ENCODE measurements at places on chromosomes 1 and 21. TPM values are rescaled to one million over a fixed set of nuclear protein-coding genes. Genes with fewer than 3 reads are reported as not detected.

The NEGR1 gene
- 34.5 TPM for total RNA-seq

The SPRR2D gene
- total RNA-seq = 0.57 TPM

The RPE65 gene
- total RNA-seq = not detected

The RAB4A gene
- total RNA-seq = 94.9 TPM

DNA sequence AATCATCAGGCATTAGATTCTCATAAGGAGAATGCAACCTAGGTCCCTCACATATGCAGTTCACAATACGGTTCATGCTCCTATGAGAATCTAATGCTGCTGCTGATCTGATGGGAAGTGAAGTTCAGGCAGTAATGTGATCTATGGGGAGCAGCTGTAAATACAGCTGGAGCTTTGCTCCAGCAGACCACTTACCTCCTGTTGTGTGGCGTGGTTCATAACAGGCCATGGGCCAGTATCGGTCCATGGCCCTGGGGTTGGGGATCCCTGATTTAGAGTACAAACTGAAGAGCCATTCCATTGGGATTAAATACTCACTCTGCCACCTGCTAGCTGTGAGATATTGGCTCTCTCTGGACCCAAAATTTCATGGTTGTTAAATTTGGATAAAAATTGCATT, 244.6 kb upstream of the POGK start:
- no peak for DNase-seq

GRCh38 chr1:200262326-200262965, 147.4 kb downstream of the ZNF281 start:
- no peak for DNase-seq

DNA sequence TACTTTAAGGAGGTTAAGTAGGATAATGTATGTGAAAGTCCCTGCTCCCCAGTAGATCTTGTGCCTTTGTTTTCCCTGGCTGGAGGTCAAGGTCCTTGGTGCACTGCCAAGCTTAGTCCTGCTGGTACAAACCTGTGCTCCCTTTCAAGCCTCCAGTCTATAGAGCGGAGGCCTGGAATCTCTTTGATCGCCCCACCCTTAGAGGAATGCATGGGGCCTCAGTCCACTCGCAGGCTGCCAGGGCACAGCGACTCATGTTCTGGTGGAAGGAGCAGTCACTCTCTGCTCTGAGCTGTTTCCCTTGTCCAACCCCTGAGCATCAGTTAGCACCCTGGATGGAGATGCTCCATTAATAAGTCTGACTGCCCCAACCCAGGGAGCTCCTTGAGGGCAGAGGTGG, 121.8 kb downstream of the HMGB4 start:
- no peak for DNase-seq

- no peak for DNase-seq
Observed at GRCh38 chr1:212107481-212107880, 71.9 kb downstream of the DTL start.

GRCh38 chr1:54267815-54268761, 68.1 kb downstream of the MRPL37 start:
- no peak for DNase-seq

DNA sequence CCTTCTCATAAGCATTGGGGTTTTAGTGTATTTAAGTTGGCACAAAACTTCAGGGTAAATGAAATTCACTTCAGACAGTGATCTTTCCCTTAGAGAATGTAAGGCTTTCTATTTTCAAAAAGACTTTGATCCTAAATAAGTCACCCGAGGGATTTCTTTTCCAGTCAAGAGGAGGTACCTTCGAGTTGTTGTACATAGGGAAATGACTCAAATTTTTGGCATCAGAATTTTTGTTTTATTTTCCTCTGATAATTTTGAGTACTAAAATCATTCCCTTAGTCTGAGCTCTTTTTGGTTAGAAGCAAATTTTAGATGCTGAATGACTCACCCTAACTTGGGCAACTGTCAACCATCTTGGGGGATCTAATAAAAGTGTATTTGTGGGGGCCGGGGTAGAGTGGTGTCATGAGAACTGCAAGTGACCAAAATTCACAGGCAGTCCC, 193.9 kb downstream of the DHRS3 start:
- DNase-seq = no peak

- DNase-seq = no peak
Observed at GRCh38 chr1:112628516-112628915, 8.9 kb downstream of the CAPZA1 start.

DNA sequence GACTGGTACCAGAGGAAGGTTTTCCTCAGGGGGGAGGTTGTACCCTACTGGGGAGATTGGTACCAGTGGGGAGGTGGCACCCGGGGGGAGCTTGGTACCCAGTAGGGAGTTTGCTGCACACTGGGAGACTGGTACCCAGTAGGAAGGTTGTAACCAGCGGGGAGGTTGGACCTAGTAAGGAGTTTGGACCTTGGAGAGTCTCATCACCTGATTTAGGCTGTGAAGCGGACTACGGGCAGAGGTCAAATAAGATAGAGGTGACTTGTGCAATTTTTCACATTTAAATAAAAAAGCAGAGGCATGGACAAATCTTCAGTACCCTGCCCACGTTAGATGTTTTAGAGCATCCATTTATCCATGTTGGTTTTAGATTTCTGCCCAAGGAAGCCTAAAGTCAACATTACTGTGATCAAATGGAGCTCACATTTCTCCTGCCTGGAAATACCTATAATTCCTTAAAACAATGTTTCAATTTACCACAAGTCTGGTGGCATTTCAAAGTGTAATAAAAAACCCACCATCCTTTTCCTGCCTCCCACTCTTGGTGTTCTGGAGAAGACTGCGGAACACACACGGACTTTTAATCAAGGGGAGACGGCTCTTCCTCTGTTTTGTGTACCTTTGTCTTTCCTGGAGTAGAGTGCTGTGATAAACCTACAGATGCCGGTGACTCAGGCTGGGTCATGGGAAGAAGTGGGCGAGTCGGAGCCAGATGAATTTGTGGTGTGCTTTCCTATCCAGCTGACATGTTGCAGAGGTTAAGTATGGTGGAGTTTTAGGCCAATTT, 36.2 kb upstream of the MRPS6 start:
- DNase-seq = no peak

GRCh38 chr21:33441489-33442477, 38.0 kb downstream of the TMEM50B start:
- no peak for DNase-seq

DNA sequence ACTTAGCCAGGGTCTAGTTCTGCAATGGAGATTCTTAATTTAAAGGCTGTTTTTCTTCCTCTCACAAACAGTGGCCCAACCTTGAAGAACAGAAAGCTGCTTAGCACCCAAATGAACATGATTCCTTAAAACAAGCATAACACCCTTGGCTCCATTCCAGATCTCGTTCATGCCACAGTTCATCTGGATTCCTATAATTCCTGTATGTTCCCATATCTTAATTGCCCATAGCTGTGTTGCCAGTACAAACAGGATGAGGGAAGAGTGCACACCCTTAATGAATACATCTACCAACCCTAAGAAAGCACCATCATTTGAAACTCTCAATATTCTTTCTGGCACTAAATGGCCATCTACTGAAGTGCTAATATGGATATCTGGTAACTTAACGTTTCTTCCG, 45.5 kb downstream of the TGFB2 start:
- no peak for DNase-seq

DNA sequence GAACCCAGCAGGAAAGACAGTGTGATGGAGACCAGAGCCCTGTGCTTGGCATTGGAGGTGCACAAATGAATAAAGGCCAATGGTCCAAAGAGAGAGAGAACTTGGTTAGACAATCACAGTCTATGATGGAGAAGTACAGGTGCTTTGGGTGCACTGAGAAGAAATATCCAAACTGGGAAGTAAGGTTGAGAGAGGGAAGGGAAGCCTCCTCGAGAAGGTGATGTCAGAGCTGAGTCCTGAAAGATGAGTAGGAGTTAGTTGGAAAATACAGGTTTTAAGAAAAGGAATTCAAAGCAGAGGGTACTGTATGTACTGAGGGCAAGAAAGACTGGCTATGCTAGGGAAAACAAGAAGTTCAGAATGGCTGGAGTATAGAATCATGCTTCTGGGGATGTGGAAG, 94.1 kb upstream of the CD53 start:
- no peak for DNase-seq

GRCh38 chr1:21297975-21298374, 7.7 kb upstream of the ECE1 start:
- no peak for DNase-seq

DNA sequence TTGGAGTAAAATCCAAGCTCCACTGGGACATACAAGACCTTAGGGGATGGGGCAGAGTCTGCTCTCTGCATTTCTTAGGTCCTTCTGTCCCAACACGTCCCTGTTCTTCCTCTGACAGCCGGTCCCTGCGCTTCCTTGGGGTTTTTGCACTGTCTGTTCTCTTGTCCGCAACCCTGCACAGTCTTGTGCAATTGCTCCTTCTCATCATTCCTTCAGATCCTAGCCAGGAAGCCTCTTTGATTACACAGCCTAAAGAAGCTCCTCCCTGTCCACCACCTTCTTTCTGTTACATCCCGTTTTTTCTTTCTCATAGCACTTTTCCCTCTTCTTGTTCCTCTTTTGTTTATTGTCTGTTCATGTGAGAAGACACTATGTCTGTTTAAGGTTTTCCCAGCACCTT, 19.9 kb downstream of the ACOT11 start:
- DNase-seq = no peak

DNA sequence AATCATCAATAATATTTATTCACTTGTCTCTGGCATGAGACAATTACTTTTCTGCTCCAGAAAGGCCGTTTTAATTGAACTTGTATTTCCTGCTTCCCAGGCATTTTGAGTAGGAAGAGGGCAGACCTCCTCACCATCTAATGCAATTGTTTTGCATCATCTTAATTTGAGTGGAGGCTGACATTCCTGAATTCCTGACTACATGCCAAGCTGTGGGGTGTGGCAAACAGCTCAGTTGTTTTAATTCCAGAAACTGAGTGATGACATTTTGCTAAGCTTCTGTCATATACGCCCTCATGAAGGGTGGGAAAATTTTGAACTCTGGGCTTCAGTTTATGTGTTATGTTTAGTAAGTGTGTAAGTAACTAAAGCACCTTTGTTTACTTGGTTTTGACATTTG, 125.4 kb upstream of the USP25 start:
- no peak for DNase-seq
